ENCODE measurements at places on chromosomes 1 and 21.

- no peak for DNase-seq
Measured at GRCh38 chr1:8807004-8807403, 10.4 kb downstream of the RERE start.

DNA sequence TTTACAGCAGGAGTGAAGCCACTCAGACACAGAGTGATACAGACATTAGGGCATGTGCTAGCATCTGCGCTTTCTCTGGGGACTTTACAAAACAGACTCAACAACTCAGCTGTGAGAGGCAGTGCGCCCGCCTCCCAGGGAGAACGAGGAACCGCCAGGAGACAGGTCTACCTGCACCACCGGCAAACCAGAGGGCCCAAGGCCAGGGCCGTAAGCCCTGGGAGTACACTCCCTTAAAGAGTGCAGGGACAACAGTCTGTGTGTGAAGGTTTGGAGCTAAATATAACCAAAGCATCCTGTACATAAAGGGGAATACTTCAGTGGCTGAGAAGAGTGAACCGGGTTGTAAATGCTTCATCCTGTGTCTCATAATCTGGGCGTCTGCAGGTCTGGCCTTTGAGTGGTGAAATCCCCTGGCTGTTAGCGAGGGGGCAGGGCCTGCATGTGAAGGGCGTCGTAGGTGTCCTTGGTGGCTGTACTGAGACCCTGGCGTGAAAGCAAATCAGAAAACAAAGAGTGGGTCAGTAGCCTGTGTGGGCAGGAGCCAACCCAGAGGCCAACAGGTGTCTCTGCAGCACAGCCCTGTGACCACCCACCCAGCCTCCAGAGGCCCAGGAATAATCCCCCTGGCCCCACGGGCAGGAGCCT lies 86.9 kb downstream of the CD247 start:
- DNase-seq, result no peak

GRCh38 chr1:205493241-205494085 lies 11.0 kb upstream of the CDK18 start:
- DNase-seq, result no peak

DNA sequence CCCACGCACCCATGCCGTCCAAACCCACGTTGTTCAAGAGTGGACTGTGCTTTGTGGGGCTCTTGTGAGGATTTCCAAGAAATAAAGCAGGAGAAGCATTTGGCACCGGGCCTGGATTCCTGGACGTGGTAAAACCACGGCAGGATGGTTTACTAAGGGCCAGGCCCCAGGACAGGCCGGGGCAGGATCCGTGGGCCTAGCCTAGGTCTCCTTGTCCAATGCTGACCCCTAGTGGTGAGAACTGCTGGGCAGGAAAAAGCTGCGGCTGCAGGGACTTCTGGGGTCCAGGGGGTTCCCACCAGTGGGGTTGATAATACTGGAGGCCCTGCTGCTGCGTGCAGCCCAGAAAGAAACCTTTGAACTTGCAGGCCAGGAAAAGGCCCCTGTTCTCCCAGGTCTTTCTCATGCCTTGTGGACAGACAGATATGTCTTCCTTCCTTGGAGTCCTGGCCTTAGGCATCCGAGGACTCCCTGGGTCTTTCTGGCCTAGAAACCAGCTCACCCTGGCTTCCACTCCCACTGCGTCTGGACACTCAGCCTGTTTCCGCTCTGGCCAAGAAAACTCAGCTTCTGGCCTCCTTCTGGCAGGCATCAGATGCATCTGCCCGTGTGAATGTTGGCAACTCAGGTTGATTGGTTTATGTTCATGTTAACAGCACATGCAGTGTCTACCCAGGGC lies 106.9 kb upstream of the TMEM51 start:
- peak; percentile 72 for DNase-seq

DNA sequence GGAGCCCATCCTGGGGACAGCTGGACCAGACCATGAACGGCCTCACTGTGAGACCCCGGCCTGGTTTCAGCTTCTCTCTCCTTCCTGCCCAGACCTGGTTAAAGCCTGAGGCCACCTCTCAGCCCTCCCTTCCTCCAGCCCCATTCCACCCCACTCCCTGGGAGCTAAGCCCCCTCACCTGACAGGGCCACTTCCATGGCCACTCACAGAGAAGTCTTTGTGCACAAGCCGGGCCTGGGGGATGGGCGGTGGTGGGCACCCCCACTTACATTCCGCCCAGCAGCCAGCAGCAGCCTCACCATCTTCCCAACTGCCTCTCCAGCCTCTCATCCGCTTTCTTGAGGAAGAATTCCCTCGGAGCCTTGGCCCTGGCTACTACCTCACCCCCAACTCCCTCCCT lies 40.4 kb downstream of the RHBG start:
- no peak for DNase-seq

GRCh38 chr1:21027805-21028204 lies 148.9 kb downstream of the EIF4G3 start:
- no peak for DNase-seq

DNA sequence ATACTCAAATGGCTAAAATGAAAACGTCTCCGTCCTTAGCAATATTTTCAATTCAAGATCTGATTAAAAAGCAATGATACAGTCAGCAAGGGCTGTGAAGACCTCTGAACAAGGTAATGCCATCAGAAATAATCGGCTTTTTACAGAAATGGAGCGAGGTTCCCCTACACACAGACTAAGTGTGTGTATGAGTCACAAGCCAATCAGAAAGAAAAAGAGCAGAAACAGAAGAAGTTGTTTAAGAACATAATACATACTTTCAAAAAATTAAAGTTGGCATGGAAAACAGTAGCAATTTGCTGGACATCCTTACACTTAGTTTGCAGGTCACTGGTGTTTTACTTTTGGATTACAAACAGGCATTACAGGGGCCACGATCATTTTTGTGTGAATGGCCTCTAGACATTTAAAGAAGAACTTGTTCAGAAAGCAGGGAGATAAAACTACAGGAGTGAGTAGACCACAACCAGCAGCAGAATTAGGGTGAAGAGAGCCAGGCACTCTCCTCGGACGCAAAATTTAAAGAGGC lies 350.0 kb upstream of the RUNX1 start:
- DNase-seq, result no peak

DNA sequence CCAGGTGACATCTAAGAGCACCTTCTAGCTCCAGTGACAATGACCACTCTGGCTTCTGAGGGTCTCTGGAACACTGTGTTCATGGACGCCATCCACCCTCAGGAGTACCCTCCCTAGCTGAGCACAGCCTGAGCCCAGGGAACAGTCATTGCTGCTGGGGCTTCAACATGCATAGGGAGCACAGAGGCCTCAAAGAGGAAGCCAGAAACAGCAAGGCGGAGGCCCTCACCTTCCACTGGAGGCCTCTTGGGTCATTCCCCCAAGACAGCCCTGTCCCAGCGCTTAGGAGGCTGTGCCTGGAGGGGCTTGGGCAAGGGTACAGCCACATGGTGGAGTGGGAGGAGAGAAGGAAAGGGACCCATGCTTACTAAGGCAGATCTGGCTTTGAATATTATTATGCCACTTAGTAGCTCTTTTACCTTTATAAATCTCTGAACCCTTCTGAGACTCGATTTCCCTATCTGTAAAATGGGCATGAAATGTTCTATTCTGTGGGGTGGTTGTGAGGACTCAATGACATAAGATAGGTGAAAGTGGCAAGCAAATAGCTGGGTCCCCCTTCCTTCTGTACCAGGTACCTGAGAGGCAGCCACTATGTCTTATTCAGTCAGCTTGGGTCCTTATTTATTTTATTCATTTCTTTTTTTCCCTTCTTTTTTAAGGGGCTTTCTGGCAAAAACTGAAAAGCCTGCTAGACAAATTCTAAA lies 32.8 kb downstream of the PTAFR start:
- no peak for DNase-seq

DNA sequence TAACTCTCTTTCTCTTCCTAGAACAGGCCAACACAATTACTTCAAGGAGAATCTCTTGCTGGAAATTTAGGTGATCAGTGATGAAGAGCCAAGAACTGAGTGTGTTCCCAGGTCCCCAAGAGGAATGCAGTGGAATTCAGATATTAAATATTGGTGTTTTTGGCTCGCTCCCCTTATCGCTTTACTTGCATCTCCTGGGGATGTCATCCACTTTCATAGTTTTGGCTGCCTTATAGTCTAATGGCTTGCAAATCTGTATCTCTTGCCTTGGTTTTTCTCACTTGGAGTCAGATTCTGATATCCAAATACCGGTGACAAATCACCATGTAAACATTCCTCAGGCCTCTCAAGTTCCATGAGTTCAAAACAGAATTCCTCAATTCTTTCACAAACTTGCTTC lies 151.0 kb upstream of the C1orf87 start:
- DNase-seq, result no peak

DNA sequence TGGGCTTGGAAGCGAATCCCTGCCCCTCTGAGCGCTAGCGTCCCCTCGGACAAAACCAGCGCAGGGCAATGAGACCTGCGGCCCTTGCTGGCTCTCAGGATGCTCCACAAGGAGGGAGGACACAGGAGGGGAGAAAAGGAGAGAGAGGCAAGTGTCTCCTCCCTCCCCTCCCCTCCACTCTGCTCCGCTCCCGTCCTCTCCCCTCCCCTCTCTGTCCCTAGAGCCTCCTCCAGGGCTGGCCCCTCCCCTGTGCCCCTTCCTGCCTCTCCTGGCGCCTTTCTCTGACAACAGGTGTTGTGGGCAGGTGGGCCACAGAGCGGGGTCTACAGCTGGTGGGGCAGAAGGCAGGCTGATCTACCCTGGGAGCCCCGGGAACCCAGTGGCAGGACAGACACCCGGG lies 35.2 kb downstream of the TP73 start:
- DNase-seq, result no peak

DNA sequence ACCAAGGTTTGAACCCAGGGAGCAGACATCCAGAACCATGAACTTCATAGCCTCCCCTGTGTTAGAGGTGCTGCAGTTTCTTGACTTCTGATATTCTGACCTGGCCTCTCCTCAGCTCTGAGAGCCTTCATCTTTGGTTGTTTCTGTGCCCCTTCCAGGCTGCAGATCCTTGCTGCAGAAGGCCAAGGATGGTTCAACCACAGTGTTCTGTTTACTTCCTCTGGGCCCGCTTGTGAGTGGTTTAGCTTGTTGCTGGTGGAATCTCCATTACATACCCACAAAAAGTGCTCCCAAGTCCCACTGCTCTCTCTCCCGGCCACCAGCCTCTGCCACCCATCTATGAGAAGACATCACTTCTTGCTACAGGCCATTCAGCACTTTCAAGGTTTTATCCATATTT lies 9.0 kb upstream of the SLC2A7 start:
- DNase-seq, result no peak

DNA sequence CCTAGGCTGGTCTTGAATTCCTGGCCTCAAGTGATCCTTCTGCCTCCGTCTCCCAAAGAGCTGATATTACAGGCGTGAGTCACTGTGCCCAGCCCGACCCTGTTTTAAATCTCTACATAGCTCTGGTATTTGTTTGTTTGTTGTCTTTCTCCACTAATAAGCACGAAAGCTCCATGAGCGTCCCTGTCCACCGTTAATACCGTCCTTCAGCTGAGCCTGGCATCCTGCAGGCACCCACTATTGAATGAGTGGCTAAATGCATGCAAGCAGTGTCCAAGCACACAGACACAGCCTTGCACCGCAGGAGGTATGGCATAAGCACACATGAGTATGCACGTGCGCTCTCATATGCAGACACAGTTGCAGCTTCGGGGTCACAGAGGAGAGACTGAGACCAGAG lies 4.5 kb upstream of the COL16A1 start:
- DNase-seq, result no peak

GRCh38 chr21:41598561-41599431 lies 90.8 kb upstream of the TMPRSS2 start:
- DNase-seq, result no peak

DNA sequence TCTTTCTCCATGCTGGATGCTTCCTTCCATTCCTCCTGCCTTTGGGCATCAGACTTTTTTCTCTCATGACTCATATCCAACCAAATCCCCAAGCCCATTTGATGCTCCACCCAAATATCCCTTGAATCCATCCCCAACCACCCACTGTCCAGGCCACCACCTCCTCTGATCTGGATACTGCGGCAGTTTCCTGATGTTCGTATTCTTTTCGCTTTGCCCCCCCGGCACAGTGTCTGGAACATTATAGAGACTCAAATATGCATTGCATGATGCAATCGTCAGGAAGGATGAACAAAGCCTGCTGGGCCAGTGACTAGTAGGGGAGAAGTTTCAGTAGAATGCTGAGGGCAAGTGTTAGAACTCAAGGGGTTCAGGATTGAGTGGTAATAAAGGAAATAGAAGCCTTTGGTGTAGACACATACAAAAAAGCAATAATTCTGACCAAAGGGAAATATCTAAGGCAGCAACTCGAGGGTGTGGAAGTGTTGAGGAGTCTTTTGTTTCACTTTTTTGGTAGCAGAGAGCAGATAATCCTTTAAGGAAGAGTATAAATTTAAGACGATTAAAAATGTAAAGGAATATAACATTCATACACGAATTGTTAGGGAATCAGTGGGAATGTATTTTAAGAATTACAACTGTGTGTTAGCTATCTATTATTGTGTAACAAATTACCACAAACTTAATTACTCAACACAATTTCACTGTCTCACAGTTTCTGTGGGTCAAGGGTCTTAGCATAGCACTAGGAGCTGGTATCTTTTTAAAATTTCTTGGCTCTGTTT lies 7.5 kb downstream of the S100A11 start:
- DNase-seq, result no peak

- DNase-seq, result no peak
Measured at GRCh38 chr1:172457479-172458130, 13.7 kb upstream of the PIGC start.

DNA sequence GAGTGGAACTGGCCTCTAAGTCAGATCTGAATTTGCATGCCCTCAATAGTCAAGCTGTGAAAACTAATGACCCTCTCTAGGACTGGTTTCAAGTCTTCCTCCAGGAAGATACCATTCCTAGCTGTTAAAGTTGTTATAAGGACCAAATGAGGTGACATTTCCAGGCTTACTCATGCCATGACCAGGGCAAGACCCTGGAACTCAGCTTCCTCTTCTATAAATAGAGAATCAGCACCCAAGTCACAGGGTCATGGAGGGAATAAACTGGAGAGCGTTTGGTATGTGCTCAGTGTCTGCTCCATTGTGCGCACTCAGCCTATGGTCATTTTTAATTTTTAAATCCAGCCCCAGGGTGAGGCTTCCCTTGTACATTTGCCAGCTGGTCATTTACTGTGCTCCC lies 2.5 kb downstream of the S100A9 start:
- DNase-seq, result no peak

GRCh38 chr1:51926171-51926812 lies 47.8 kb upstream of the NRDC start:
- DNase-seq, result no peak

DNA sequence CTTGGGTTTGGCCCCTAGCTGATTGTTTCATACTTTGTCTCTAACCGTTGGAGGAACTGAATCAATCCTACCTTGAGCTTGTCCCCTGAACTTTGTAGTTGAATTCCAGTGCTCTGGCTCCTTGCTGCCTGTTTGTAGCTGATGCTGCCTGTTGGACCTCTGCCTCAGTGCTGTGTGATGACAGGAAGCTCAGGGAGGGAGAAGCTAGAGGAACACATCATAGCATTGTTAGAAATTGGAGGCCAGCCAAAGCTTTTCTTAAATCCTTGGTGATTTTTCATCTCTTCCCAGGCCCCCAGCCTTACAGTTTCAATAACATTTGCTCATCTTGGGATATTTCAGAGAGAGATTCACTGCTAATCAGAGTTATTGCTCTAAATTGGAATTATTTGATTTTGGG lies 34.0 kb downstream of the MACF1 start:
- no peak for DNase-seq
